Endodermal cell (in vitro differentiated cells): ENCODE measurements at places on chromosomes 2 and 18.
A peak's percentile ranks its signal among the peaks of the same experiment; 100 is the strongest.

DNA sequence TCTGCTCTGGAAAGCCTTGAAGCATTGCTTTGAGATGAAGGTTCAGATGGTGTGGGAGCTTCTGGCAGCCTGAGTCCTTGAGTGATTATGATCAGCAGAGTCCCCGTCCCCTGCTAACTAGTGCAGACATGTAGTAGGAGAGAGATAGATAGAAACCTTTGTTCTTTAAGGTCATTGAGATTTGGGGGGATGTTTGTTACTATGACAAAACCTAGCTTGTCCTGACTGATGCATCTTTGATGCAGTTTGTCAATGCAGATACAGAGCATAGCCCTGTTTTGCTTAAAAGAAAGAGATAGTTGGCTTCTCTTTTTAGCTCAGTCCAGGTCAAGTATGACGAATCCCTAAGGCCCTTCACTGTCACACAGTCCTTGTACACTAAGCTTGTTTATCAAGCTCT lies 274.6 kb upstream of the DPP10 start:
- no peaks in the 10 kb centered on the region for H3K4me1 ChIP-seq
- H3K27ac ChIP-seq = no peak overlapping the region
- no peak for DNase-seq
- no peak overlapping the region for H3K4me3 ChIP-seq

- no peak overlapping the region for H3K27ac ChIP-seq
- H3K36me3 ChIP-seq = no peaks in the 10 kb centered on the region
- H3K27me3 ChIP-seq = no peaks in the 10 kb centered on the region
- H3K4me1 ChIP-seq = no peaks in the 10 kb centered on the region
- H3K4me3 ChIP-seq = no peak overlapping the region
- DNase-seq = no peak
These were observed 49.6 kb upstream of the CHMP1B start for GRCh38 chr18:11801573-11801972.

GRCh38 chr2:108971661-108972566 lies 17.1 kb downstream of the EDAR start:
- no peak for DNase-seq
- H3K4me1 ChIP-seq = no peaks in the 10 kb centered on the region
- H3K27me3 ChIP-seq = peaks cover 41% of the 10 kb centered on the region
- no peak overlapping the region for H3K4me3 ChIP-seq
- H3K27ac ChIP-seq = no peak overlapping the region

- no peaks in the 10 kb centered on the region for H3K4me1 ChIP-seq
- no peak overlapping the region for H3K4me3 ChIP-seq
- no peaks in the 10 kb centered on the region for H3K27me3 ChIP-seq
- no peaks in the 10 kb centered on the region for H3K36me3 ChIP-seq
- peak; percentile 44 for DNase-seq
- H3K27ac ChIP-seq = no peak overlapping the region
These were observed 129.3 kb downstream of the GLI2 start for GRCh38 chr2:120864981-120865380.

- no peaks in the 10 kb centered on the region for H3K36me3 ChIP-seq
- DNase-seq = no peak
- no peaks in the 10 kb centered on the region for H3K4me1 ChIP-seq
- no peaks in the 10 kb centered on the region for H3K27me3 ChIP-seq
- H3K27ac ChIP-seq = no peak overlapping the region
These were observed 142.7 kb upstream of the ST6GAL2 start for GRCh38 chr2:107028661-107029060.

- no peak overlapping the region for H3K4me3 ChIP-seq
- DNase-seq = no peak
- H3K27me3 ChIP-seq = peaks cover 59% of the 10 kb centered on the region
- no peaks in the 10 kb centered on the region for H3K4me1 ChIP-seq
- no peaks in the 10 kb centered on the region for H3K36me3 ChIP-seq
These were observed 10.5 kb upstream of the STAMBP start for GRCh38 chr2:73818296-73818695.

- no peaks in the 10 kb centered on the region for H3K36me3 ChIP-seq
- H3K4me3 ChIP-seq = no peak overlapping the region
- no peaks in the 10 kb centered on the region for H3K4me1 ChIP-seq
- no peak for DNase-seq
These were observed 87.2 kb upstream of the SYT4 start for GRCh38 chr18:43364535-43364934.

GRCh38 chr2:57434972-57435371 lies 611.6 kb upstream of the VRK2 start:
- no peak overlapping the region for H3K4me3 ChIP-seq
- H3K4me1 ChIP-seq = peaks cover 4% of the 10 kb centered on the region
- no peak for DNase-seq
- no peaks in the 10 kb centered on the region for H3K27me3 ChIP-seq
